Tibial nerve (tissue), 4 donors: ENCODE measurements at places on chromosomes 3 and 15. TPM values are rescaled to one million over a fixed set of nuclear protein-coding genes. Genes with fewer than 3 reads are reported as not detected.

GRCh38 chr3:162641317-162641716, 1144.7 kb downstream of the OTOL1 start:
- DNase-seq = no peak

REC114 gene
- not detected for total RNA-seq

DNA sequence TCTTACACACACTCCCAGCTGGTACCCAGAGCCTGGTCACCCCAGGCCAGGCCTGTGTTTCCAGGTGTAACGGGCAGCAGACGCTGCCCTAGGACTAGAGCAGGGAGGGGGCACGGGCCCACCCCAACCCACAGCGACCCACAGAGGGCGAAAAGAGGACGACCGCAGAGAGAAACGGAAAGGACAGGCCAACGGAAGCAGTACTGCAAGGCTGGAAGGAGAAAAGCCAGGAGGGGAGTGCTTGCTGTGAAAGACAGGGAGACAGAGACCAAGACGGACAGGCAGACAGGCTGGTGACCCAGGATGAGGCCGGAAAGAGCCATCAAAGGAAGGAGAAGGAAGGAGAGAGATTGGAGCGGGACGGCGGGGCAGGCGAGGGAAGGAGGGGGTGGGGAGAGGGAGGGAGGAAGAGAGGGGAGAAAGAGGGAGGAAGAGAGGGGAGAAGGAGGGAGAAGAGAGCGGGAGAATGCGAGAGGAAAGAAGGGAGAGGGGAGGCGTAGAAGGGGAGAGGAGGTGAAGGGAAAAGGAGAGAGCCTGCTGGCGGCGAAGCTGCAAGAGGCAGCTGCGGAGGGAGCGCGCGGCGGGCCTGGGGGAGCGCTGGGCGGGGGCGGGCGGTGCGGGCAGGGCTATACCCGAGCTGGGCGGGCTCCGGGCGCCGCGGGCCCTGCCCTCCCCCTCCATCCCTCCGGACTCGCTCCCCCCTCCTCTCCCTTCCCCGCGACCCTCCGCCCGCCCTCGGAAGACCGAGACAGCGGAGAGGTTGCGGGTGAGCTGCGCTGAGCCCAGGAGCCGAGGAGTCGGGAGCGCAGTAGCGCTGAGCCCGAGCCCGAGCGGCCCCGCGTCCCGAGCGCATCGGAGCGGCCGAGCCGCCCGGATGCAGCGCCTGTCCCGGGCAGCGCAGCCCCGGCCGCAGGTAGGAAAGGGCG, at the start of gene SLC6A1:
Gene SLC6A1 (plus strand): TSS at position 732 of the 926 bp plus-strand sequence. CDS start 24,464 bp downstream, outside the sequence.
- peak; percentile 15 for DNase-seq

- no peak for DNase-seq
Measured at GRCh38 chr3:104909721-104910120, 457.0 kb upstream of the ALCAM start.

DNA sequence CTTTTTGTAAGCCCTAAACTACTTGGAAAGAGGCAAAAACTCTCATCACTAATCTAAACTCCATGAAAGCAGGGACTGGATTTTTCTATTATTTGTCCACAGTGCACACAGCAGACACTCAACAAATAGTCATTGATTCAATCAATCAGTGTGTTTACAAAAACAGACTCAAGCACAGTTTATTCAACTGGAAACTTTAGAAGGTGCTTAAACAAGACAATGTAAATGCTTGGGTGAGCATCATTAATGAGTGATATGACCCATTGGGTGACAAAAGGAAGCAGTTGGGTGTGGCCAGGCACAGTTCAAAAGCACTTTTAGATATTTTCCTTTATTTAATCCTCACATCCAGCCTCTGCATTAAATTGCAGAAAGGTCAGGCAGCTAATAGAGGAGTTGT, 32.0 kb upstream of the PPP4R2 start:
- no peak for DNase-seq

SCG5 gene
- total RNA-seq = not detected

- no peak for DNase-seq
Measured at GRCh38 chr3:169400874-169401273, 262.6 kb downstream of the MECOM start.

- no peak for DNase-seq
Measured at GRCh38 chr15:78222745-78223395, 11.5 kb downstream of the ACSBG1 start.
